ENCODE measurements at places on chromosomes 4 and X. TPM values are rescaled to one million over a fixed set of nuclear protein-coding genes. Genes with fewer than 3 reads are reported as not detected.

GRCh38 chr4:37054531-37055077, 189.9 kb upstream of the NWD2 start:
- H3K27ac ChIP-seq: no peak overlapping the region
- peak; percentile 58 for DNase-seq
- H3K4me3 ChIP-seq: no peak overlapping the region

GRCh38 chr4:173167758-173168395, 734 bp upstream of the GALNT7 start:
- DNase-seq: peak; percentile 66
- H3K36me3 ChIP-seq: no peaks in the 10 kb centered on the region
- peaks cover 5% of the 10 kb centered on the region for H3K4me1 ChIP-seq
- no peaks in the 10 kb centered on the region for H3K27me3 ChIP-seq
- H3K27ac ChIP-seq: peak overlapping the region; percentile 94
- peak overlapping the region; percentile 92 for H3K4me3 ChIP-seq

- H3K4me1 ChIP-seq: no peaks in the 10 kb centered on the region
- H3K4me3 ChIP-seq: no peak overlapping the region
- H3K27me3 ChIP-seq: no peaks in the 10 kb centered on the region
- no peak for DNase-seq
- H3K27ac ChIP-seq: no peak overlapping the region
- H3K36me3 ChIP-seq: no peaks in the 10 kb centered on the region
Observed at GRCh38 chrX:102979536-102979935, 42.5 kb downstream of the RAB40AL start.

DNA sequence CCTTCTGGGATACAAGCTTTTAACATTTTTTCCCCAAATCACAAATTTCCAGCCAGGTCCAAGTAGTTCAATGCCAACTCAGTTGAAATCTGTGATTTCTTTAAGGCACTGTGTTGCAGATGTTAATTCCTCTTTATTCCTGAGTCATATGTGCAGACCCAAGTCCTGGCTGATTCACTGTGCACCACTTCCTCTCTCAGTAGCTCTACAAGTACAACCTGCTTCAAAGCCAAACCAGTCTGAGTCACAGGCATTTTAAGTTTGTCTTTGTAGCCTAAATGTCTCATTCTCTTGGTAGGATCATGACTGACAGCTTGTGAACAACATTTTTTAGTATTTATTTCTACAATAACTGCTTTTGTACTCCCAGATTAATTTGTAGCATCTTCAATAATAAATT, 165.6 kb upstream of the S100G start:
- no peaks in the 10 kb centered on the region for H3K27me3 ChIP-seq
- H3K4me1 ChIP-seq: no peaks in the 10 kb centered on the region
- H3K27ac ChIP-seq: no peak overlapping the region
- no peak overlapping the region for H3K4me3 ChIP-seq
- DNase-seq: no peak

- peaks cover 25% of the 10 kb centered on the region for H3K4me1 ChIP-seq
- H3K27me3 ChIP-seq: no peaks in the 10 kb centered on the region
- 0 out of 2 replicates have a peak, but pooled peaks cover under 1% of the 10 kb centered on the region for H3K36me3 ChIP-seq
- H3K27ac ChIP-seq: no peak overlapping the region
- no peak overlapping the region for H3K4me3 ChIP-seq
- DNase-seq: no peak
Observed at GRCh38 chrX:74448669-74449068, 27.4 kb downstream of the SLC16A2 start.

GRCh38 chrX:125004799-125005198, 314.9 kb upstream of the TEX13C start:
- H3K27me3 ChIP-seq: no peaks in the 10 kb centered on the region
- H3K27ac ChIP-seq: no peak overlapping the region
- H3K36me3 ChIP-seq: no peaks in the 10 kb centered on the region
- no peaks in the 10 kb centered on the region for H3K4me1 ChIP-seq

DNA sequence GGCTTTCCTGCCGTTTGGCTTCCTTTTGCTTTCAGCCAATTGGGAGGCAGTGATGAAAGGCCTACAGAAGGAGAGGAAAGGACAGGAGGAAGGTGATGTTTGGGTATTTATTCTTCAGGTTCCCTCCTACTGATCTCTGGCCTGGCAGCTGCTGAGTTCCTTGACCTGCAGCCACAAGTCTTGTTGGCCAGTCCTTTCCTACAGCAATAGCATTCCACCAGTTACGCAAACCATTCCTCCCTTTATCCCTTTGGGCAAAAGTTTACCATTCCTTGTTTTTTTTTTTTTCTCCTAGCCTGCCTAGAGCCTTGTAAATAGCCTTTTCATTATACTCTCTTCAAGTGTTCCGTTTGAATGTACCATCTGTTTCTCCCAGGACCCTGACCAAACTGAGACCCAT, 198.1 kb upstream of the FTHL17 start:
- no peaks in the 10 kb centered on the region for H3K36me3 ChIP-seq
- H3K27me3 ChIP-seq: no peaks in the 10 kb centered on the region
- peaks cover 15% of the 10 kb centered on the region for H3K4me1 ChIP-seq
- H3K4me3 ChIP-seq: no peak overlapping the region
- no peak for DNase-seq
- no peak overlapping the region for H3K27ac ChIP-seq

Gene SLC10A4
- not detected for total RNA-seq

Gene LIAS
- total RNA-seq: 19.7 TPM

DNA sequence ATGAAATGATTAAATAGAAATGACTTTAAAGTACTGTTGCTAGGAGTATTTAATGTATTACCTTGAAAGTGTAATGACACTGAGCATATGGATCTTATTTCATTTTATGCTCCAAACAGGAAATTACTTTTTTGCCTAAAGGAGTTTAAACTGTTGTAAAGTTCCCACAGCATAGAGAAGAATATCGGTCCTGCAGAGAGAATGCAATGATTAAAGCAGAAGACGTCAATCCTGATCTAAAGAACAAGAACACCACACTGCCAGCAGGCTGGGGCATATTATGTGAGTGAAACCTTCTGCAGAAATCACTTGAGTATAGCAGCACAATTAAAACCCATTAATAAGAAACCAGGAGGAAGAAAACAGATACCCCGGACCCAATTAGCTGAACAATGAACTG, 72.8 kb upstream of the CAMK2D start:
- H3K4me1 ChIP-seq: peaks cover 5% of the 10 kb centered on the region
- no peak overlapping the region for H3K27ac ChIP-seq
- DNase-seq: no peak
- no peaks in the 10 kb centered on the region for H3K27me3 ChIP-seq

Gene BGN
- total RNA-seq: 0.16 TPM

DNA sequence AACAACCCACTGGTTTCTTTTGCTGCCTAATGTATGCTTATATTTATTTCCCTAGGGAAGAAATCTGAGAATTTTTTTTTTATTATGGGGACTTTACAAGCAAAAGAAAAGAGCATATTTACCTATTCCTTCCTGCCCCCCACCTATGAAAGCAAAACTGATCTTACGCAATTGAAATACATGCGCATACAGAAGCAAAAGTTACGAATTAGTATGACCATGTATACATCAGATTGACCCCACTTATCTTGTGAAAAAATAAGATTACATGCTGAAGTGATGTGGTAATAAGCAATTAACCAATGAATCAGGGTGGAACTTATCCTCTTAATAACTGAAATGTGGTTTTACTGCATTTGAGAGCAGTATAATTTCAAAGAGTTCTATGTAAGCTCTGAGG, 151.0 kb downstream of the TENM3 start:
- H3K4me1 ChIP-seq: no peaks in the 10 kb centered on the region
- no peak overlapping the region for H3K4me3 ChIP-seq
- DNase-seq: no peak
- no peaks in the 10 kb centered on the region for H3K27me3 ChIP-seq
- H3K36me3 ChIP-seq: no peaks in the 10 kb centered on the region
- no peak overlapping the region for H3K27ac ChIP-seq

DNA sequence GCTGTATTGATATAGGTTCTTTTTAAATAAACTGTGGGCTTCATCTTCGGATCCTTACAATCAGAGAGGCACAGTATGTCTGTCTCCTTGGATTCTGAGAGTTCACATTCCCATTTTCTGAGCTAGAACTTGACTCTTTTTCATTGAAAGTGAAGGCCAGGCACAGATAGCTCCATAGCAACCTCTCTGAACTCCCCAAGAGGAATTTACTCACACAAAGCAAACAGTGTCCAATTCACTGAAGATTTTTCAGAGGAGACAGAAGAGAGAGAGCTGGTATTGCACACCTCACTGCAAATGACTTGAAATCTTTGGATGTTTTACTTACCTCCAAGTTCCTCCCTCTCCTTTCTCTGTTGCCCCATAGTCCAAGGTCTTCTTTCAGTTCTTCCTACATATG, 130.9 kb upstream of the CASK start:
- H3K4me3 ChIP-seq: no peak overlapping the region
- H3K27me3 ChIP-seq: no peaks in the 10 kb centered on the region
- no peak overlapping the region for H3K27ac ChIP-seq
- no peaks in the 10 kb centered on the region for H3K36me3 ChIP-seq

- no peaks in the 10 kb centered on the region for H3K27me3 ChIP-seq
- no peak overlapping the region for H3K27ac ChIP-seq
- H3K4me1 ChIP-seq: no peaks in the 10 kb centered on the region
- no peak overlapping the region for H3K4me3 ChIP-seq
Observed at GRCh38 chrX:134481339-134481738, 21.4 kb downstream of the HPRT1 start.

DNA sequence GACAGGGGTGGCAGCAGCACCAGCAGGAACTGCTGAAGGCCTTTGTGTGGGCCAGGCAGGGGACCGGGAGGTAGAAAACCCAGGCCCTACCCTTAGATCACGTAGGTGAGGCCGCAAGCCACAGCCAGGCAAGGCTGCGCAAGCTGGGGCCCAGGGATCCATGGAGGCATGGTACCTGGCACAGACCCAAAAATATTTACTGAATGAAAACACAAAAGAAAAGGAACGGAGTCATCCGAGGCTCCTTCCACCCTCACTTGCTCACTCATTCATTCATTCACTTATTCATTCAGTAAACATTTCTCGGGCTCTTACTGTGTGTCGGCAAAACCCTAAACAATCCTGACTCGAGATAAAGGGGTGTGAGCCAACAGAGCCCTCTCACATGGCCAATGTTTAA, 102.3 kb downstream of the BCOR start:
- no peak for DNase-seq
- H3K4me3 ChIP-seq: no peak overlapping the region
- no peaks in the 10 kb centered on the region for H3K27me3 ChIP-seq
- no peaks in the 10 kb centered on the region for H3K36me3 ChIP-seq

DNA sequence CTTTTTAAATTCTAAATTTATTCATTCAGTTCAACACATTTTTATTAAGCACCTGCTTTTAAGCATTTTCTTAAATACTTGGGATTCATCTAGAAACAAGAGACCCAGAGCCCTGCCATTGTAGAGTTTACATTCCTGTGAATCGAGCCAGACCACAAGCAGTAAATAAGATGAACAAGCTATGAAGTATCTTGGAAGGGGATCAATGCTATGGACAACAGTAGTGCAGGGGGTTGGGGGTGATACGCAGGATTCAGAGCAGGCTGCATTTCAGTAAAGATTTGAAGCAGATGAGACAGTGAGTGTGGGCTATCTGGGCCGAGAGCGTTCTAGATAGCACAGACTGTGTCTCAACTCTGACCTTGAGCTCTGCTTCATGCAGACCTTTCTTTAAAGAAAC, 35.1 kb downstream of the CLDN22 start:
- no peak for DNase-seq
- no peaks in the 10 kb centered on the region for H3K27me3 ChIP-seq
- H3K4me3 ChIP-seq: no peak overlapping the region
- H3K4me1 ChIP-seq: no peaks in the 10 kb centered on the region
- peaks cover 2% of the 10 kb centered on the region for H3K36me3 ChIP-seq
- H3K27ac ChIP-seq: no peak overlapping the region

DNA sequence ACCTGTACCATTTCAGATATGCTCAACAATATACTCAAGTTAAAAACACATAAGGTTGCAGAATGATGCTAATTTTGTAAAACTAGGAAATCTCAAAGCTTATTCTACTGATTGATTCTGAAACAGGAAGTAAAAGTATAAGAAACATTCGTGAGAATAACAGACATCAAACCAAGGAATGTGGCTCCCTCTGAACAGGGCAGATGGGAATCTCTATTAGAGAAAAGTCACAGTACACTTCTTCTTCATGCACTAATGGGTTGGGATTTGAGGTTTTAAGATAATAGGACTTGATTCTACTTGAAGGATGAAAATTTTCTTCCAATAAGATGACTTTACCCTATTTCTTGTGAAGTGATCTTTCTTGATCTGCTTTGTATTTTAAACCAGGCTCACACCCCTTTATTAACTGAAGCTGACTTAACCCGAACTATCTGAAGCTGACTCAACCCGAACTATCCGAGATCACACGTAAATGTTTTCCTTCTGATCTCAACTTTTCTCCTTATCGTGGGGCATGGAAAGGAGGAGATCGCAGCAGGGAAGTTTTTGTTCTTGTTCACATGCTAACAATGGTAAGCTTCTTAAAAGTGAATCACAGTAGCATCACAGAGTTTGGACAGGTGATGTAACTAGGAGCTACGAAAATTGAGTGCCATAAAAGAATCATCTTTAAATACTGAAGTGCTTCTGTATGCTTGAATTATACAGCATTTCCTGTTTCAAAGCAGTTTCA, 363.1 kb upstream of the ZFP42 start:
- H3K36me3 ChIP-seq: no peaks in the 10 kb centered on the region
- no peak overlapping the region for H3K4me3 ChIP-seq
- H3K27ac ChIP-seq: no peak overlapping the region
- no peak for DNase-seq

GRCh38 chr4:51842167-51842553, 793 bp upstream of the DCUN1D4 start:
- H3K27ac ChIP-seq: peak overlapping the region; percentile 63
- no peak for DNase-seq
- no peaks in the 10 kb centered on the region for H3K4me1 ChIP-seq

Gene PFKFB1
- total RNA-seq: not detected

DNA sequence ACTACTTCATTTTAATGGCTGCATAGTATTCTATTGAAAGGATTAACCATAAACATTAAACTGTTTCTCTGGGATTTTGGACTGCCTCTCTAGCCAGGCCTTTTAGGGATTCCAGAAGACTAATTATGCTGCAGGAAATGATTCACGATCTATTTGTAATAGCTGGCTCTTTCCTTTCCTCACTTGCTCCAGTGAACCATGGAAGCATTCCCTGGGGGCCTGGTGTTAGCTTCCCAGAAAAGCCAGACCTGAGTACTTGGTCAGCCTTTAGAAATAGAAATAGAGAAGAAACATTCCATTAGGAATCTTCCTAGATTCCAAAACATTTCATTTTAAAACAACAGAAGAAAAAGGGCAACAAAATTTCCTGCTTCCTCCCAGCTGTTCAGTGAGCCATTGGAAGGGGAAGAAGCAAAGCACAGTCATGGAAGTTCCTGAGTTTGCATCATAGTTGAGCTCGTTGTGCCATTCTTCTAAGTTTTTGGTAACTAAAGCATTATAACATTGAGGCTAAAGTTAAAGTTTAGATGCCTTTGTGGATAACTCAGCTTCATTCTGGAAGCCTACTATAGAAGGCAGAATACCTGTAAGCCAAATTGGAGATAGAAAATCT, 83.5 kb downstream of the NPNT start:
- no peak overlapping the region for H3K4me3 ChIP-seq
- DNase-seq: no peak

DNA sequence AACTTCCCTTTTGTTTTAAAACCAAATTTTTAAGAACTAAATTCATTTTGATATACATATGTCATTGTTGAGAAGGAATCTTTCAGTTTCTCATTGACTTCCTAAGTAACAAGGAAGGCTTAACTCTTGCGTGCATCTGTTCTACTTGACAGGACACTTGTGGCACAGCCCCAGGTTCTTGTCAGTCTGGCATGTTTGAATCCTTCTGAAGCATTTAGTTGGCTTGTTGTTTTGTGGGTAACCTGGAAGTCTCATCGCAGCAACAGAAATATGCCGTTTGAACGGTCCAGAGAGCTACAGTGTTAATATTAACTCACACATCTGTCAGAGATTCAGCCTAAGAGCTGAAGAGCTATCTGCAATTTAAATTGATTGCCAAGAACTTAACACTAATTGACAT, 76.0 kb downstream of the GLRA3 start:
- H3K27ac ChIP-seq: no peak overlapping the region
- no peak for DNase-seq
- no peak overlapping the region for H3K4me3 ChIP-seq
- H3K4me1 ChIP-seq: no peaks in the 10 kb centered on the region
- H3K36me3 ChIP-seq: no peaks in the 10 kb centered on the region
